Sigmoid colon (tissue), 7 donors: ENCODE measurements at places on chromosomes 4 and X.
A peak's percentile ranks its signal among the peaks of the same experiment; 100 is the strongest.

GRCh38 chr4:133775881-133776280 is 425.7 kb downstream of the PABPC4L start:
- DNase-seq, result no peak

GRCh38 chrX:85897362-85898126 is 149.8 kb downstream of the CHM start:
- DNase-seq, result no peak

DNA sequence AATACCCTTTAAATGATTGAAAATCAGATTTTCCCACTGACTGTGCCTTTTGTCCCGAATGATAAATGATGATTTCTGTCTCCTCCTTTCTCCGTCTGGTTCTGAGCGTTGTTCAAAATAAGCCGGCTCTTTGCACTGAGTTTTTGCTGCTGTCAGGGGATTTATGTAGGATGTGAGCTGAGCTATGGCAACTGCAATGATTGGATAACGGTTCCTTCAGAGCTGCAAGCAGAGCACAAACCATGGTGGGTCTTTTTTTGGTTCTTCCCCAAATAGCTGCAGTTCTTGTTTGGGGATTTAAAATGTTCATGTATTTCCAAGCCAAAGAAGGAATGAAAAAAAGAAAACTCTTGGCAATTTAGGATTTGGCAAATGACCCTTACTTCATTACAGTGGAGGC is 124.5 kb upstream of the CASK start:
- DNase-seq, result no peak

GRCh38 chrX:110786486-110786885 is 9.1 kb downstream of the CHRDL1 start:
- no peak for DNase-seq

DNA sequence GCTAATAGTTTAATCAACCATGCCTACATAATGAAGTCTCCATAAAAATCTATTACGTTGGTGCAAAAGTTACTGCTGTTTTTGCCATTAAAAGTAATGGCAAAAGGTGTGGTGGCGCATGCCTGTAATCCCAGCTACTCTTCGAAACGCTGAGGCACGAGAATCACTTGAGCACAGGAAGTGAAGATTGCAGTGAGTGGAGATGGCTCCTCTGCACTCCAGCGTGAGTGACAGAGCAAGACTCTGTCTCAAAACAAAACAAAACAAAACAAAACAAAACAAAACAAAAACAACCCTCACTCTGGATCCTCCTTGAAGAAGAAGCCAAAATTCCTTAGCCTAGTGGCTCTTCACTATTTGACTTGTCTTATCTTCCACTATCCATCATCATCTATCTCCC is 78.0 kb downstream of the MSN start:
- DNase-seq, result no peak

DNA sequence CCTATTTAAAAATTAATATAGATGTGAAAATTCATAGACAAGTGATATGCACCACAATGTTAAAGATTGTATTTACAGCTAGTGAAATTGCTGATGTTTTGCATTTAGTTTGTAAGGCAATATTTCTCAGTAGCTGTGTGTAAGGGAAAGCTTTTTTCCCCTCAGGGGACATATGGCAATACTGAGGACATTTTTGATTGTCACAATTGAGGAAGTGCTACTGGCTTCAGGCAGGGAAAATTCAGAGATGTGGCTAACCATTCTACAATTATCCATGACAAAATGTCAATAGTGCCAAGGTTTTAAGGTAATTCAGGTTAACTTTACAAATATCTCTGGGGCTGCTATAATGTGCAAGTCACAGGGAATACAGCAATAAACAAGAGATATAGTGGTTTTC is 66.1 kb upstream of the IL15 start:
- DNase-seq, result no peak

DNA sequence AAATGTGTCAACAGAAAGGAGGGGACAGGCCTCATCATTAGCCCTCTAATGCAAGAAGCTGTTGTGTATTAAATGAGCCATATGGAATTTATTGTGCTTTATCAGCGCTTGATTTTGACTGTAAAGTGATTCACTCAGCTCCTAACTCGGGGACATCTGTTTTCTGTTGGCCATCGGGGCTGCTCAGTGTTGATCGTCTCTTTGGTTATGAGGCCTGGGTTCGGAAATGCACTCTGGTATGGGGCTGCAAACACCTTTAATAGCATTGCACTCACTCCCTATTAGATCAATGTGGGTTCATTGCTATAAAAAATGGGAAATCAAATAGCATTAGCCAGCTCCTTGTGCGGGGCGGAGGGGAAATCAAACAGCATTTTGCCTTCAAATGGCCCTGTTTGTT is 6.4 kb downstream of the ARX start:
- DNase-seq, result no peak

GRCh38 chr4:14874990-14875389 is 127.3 kb upstream of the CPEB2 start:
- no peak for DNase-seq

DNA sequence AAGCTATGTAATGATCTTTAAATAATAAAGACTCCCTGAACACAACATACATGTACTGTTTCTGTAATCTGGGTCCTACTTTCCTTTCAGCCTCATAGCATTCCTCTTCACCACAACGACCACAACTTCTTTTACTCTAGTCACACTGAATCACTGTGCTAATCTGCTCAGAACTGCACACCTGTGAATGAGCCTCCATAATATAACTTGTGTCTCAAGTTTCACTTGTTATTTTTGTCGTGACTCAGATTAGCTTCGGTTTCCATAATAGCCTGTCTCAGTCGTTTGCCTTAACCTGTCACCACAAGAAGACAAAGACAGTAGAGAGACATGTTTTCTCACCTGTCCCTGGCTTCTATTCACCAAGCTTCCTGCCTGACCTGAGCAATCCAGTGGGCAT is 61.8 kb downstream of the MAGED1 start:
- no peak for DNase-seq

DNA sequence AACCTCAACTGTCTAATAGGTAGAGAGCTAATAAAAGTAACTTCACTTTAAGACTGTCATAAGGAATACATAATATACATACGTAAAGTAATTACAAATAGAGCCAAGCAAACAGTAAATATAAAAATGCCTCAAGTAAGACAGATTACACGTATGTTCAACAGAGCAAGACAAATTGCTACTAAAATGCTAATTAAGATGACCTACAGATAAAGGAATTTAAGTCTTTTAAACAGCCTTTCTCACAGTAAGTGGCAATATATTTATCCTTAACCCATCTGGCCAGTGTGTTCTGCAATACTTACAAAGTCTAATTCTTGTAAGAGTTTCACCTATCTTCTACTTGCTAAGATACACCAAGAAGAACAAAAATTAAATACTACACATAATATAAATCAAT is 12.7 kb downstream of the G3BP2 start:
- DNase-seq, result no peak

DNA sequence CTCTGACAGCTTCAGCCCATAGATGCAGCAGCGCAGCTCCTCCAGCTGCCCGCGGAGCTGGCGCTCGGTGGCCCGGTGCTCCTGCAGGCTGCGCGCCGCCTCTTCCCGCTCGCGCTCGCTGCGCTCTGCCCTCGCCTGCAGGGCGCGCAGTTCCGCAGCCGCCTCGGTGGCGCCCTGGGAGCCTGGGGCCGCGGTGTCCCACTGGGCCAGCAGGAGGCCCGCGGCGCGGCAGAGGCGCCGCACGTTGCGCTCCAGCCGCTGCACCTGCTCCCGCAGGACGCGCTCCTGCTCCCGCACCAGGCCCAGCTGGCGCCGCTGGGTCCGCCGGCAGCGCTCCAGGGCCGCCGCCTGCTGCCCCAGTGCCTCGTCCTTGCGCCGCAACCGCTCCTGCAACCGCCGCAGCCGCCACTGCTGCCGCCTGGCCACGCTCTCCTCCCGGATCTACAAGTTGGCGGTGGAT is 10.1 kb downstream of the C4orf50 start:
- peak; percentile 49 for DNase-seq

DNA sequence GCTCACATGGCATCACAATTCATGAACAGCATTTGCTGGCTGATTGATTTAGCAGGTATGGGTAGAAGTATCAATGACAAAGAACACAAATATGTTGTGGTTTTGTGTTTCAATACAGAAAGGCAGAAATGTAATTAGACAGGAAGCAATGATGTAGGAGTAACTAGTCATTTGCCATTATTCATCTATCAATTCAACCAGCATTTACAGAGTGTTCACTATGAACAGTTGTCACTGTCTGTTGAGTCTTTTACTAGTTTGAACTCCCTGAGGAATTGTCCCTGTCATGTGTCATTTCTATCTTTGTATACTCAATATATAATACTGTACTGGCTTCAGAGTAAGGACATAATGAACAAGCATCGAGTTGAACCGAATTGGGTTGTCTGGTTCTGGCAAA is 51.5 kb upstream of the ARHGAP24 start:
- DNase-seq, result no peak

GRCh38 chr4:167934216-167934615 is 158.1 kb upstream of the ANXA10 start:
- DNase-seq, result no peak

DNA sequence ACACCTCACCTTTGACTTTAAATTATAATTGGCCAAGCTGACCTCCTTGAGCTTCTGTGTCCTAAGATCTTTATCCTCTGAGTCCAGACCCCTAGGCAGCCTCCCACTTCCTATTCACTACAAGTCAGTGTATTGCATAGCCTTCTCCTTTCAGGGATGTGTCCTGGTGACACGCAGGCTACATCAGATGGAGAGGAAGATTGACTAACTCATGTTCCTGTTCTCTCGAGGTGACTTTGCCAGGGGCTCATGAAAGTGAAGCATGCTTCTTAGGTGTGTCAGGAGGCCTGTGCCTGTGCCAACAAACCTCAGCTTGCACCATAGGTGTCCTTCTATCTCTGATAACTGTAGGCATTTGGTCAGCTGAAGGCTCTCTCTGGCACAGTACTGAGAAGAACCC is 195.7 kb upstream of the HS3ST1 start:
- no peak for DNase-seq

- no peak for DNase-seq
Observed at GRCh38 chrX:2692221-2693112, 1.4 kb downstream of the CD99 start.

DNA sequence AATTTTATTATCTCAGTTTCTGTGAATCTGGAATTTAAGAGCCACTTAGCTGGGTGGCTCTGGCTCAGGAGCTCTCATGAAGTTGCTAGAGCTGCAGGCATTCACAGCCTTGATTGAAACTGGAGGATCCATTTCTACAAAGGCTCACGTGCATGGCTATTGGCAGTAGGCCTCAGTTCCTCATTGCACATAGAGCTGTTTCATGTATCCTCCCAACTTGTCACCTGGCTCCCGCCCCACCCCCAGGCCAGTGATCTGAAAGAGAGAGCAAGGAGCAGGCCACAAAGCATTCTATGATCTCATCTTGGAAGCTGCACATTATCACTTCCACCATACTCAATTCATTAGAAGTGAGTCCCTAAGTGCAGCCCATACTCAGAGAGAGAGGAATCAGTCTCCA is 18.5 kb upstream of the AP1AR start:
- no peak for DNase-seq

- DNase-seq, result no peak
Observed at GRCh38 chr4:118935819-118936218, 47.2 kb downstream of the SYNPO2 start.

- DNase-seq, result no peak
Observed at GRCh38 chrX:110394651-110395050, 36.0 kb downstream of the RTL9 start.

DNA sequence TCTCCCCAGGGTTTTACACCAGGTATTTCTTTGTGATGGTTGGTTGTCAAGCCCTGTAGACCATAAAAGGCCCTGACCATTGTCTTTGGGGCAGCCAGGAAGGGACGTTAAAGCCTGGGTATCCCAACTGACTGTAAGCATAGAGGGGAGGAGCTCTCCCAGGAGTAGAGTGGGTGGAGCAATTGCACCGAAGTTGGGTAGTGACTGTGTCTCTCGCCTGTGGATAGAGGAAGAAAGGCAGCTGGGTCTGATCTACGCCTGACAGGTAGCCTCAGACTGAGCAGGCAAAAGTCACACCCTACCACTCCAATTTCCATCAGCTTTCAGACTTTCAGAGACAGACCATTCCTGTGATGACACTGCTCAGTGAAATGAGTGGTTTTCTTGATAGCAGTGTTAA is 123.3 kb downstream of the KLHL8 start:
- no peak for DNase-seq

DNA sequence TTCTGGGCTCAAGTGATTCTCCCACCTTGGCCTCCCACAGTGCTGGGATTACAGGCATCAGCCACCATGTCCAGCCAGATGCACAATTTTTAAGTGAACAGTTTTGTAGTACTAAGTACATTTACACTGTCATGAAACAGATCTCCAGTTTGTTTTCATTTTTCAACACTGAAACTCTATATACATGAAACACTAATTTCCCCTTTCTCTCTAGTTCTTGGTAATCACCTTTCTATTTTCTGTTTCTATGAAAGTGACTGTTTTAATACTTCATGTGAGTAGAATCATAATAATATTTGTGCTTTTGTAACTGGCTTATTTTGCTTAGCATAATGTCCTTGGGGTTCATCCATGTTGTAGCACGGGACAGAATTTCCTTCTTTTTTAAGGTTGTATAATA is 237.4 kb downstream of the CAMK2D start:
- DNase-seq, result no peak

GRCh38 chr4:74056114-74056857 is 17.8 kb upstream of the CXCL3 start:
- no peak for DNase-seq

DNA sequence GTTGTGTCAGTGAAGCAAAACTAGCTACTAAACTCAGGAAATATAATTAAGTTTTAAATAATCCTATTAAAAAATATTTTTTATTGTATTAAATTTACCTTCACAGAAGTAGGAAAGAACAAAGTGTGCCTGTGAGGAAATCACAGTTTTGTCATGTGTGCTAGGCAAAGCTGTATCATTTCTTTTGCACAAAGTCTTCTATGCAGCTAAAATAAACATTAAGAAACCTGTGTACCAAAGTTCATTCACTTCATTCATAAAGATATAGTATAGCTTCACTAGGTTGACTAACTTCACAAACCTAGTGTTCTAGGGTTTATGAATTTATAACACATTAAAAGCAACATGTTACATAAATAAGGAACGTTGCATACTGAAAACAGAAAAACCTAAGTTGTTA is 131.0 kb downstream of the PDS5A start:
- no peak for DNase-seq

- DNase-seq, result no peak
Observed at GRCh38 chrX:45524296-45524695, 323.6 kb upstream of the DIPK2B start.

- no peak for DNase-seq
Observed at GRCh38 chr4:39631700-39632079, 7.0 kb downstream of the SMIM14 start.

GRCh38 chrX:40005292-40006011 is 92.3 kb downstream of the BCOR start:
- DNase-seq, result no peak

DNA sequence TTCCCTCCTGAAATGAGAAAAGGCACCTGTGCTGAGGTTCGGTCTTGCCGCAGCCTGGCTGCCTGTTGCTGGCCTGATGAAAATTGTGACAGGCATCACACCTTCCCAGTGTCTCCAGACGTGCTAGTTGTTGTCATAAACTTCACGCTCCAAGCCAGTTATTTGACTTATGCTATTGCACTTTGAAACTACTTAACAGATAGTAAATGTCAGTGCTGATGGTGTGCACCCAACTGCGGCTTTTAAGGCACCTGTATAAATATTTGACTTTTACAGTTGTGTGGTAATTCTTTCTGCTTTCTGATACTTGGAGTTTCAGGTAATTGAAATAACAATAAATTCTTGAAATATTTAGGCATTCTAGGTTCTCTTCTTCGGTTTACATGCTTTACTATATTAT is 1.8 kb downstream of the WWC2 start:
- DNase-seq, result no peak

GRCh38 chr4:25972984-25973745 is 59.1 kb downstream of the SMIM20 start:
- peak; percentile 62 for DNase-seq

- no peak for DNase-seq
Observed at GRCh38 chr4:106893395-106893881, 142.7 kb downstream of the DKK2 start.
